Parietal lobe (tissue), 2 donors: ENCODE measurements at places on chromosomes 6 and 20. TPM values are rescaled to one million over a fixed set of nuclear protein-coding genes. Genes with fewer than 3 reads are reported as not detected.

The POPDC3 gene
- total RNA-seq, result 0.94 TPM

The NANP gene
- 6.6 TPM for total RNA-seq

The CST2 gene
- not detected for total RNA-seq

The LY6G6D gene
- total RNA-seq, result not detected

The PRL gene
- total RNA-seq, result not detected
